ENCODE measurements at places on chromosomes 7 and 10. TPM values are rescaled to one million over a fixed set of nuclear protein-coding genes. Genes with fewer than 3 reads are reported as not detected.

GRCh38 chr7:86790383-86790782 lies 146.7 kb downstream of the GRM3 start:
- DNase-seq: no peak

GRCh38 chr7:139669106-139670061 lies 108.4 kb downstream of the HIPK2 start:
- DNase-seq: no peak

GRCh38 chr7:132169730-132170129 lies 406.5 kb downstream of the PLXNA4 start:
- no peak for DNase-seq

DNA sequence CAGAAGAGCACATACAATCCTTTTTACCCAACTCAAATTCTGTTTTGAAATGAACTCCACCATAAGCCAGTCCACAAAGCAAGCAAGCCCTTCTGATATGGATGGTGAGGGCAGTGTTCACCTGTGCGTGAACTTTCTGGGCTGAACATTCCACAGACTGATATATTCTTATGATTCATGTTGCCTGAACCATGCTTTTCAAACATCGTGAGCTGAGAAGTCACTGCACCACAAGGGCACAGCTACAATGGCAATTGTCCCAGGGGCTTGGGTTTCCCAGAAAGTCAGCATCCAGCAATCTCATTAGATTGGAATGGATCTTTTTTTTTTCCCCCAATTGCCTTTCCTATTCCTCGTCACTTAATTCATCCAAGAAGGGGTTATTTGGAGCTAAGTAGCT lies 86.9 kb upstream of the ZNF438 start:
- no peak for DNase-seq

DNA sequence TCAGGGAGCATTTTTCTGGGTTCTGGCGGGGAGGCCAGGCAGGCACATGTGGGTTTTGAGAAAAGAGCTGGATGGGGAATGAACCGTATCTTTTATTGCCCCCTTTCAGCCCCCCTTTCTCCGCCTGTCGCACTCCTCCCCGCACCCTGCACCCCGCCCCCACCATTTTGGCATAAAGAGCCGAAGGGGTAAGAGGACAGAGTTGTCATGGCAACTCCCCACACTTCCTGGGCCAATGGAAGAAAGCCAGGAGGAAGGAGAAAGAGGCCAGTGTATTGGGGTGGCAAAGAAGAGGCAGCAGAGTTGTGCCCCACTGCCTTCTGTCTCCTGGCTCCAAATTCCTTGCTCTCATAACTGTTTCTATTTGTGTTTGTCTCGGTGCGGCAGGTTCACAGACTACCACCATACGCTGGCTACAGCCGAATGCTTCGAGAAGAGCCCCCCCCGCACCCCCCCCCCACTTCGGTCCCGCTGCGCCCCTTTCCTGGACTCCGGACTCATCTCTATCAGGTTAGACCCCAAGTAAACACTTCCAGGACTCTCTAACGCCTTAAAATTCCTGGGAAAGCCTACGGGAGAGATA lies 3.4 kb downstream of the KCNIP2 start:
- DNase-seq: no peak

DNA sequence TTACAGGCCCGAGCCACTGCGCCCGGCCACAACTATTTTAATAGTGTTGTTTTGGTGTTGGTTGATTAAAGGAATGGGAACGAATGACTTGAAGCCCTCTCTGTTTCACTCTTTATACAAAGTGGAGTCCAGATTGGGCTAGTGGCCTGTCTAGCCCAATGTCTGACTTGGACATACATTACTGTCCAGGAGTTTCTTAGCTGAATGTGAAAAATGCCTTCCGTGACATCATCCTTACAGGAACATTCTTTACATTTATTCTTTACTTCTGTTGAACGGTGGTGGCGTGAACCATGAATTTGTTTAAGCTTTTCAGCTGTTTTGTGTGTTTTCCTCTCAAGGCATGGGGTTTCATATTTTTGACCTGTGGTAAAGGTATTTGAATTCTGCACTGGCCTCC lies 67.9 kb downstream of the DAGLB start:
- DNase-seq: no peak

- no peak for DNase-seq
Observed at GRCh38 chr10:69340695-69341094, 62.4 kb downstream of the HK1 start.

DNA sequence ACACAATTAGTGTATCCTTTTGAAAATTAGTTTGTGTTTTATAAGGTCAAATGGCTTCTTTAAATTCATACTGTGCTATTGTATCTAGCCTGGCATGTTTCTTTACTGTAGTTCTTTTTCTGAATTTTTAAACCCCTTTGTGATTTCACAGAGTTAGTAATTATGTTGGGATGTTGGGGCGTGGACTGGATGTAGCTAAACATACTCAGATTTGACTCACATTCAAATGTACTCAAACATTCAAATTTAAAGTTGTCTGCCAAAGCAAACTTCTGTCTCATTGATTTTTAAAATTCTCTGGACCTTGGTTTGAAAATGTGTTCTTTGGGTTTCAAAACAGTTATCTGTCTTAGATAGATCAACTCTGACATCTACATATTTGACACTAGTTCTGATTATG lies 7.2 kb upstream of the NRP1 start:
- DNase-seq: no peak

GRCh38 chr10:121002586-121003205 lies 151.5 kb downstream of the WDR11 start:
- DNase-seq: no peak

- DNase-seq: no peak
Observed at GRCh38 chr7:95893484-95893883, 121.1 kb downstream of the DYNC1I1 start.

DNA sequence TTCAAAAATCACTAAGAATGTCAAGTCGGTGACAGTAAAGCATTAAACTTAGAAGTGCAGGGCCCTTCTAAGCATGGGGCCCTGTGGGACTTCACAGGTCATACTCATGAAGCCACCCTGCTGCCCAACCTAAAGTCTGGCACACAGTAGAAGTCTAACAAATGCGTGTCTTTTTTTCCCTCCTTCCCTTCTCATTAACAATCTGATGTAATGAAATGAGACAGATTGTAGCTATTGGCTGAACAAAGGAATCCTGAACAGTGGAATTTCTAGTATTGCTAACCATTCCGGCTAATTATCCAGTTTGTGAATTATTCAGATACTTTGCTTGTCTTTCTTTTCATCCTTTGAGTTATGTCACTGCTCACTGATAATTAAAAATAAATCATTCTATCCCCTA lies 369.9 kb downstream of the WDR11 start:
- no peak for DNase-seq

GRCh38 chr10:123408660-123409059 lies 254.5 kb downstream of the BUB3 start:
- DNase-seq: no peak

GRCh38 chr7:38753347-38753746 lies 122.2 kb upstream of the AMPH start:
- DNase-seq: no peak

DNA sequence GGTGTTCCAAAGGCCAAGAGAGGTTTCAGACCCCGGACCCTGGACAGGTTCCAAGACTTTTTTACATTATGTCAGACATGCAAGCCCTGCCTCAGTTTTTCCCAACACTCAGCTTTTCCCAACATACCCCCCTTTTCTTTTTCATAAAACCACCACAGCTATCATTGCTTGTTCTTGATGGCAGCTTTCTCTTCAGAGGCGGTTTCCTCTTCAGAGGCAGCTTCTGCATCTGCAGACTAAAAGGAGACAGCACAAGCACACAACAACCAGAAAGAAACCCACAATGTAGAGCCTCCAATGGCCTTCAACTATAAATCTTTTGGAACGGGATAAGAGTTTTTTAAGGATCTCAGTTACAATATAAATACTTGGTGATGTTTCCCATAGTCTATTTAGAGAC lies 19.3 kb downstream of the GIMAP6 start:
- DNase-seq: no peak

- DNase-seq: no peak
Observed at GRCh38 chr10:22486431-22486830, 141.1 kb downstream of the SPAG6 start.

- no peak for DNase-seq
Observed at GRCh38 chr7:11951909-11952308, 119.9 kb upstream of the THSD7A start.

DNA sequence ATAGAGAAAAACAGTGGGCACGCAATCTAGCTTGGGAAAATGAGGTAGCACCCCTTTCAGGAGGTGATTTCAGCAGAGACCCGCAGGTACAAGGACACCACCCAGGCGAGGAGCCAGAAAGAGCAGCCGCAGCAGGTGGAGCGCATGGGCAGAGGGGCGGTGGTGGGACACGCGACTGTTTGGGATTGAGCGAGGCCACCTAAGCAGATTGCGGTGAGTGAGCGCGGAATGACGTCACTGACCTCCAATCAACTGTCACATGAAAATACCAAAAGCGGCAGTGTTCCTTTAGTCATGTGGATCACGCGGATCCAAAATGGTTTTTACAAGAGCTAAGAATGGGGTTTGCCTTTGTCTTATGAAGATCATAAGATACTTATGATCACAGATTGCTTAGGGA lies 40.2 kb upstream of the SLC26A3 start:
- DNase-seq: no peak

- DNase-seq: no peak
Observed at GRCh38 chr7:36019538-36019937, 133.5 kb upstream of the EEPD1 start.

GRCh38 chr7:87218796-87219544 lies 562 bp downstream of the TMEM243 start:
- DNase-seq: peak; percentile 78

- no peak for DNase-seq
Observed at GRCh38 chr7:130903358-130903974, 169.5 kb upstream of the KLF14 start.

The HILPDA gene
- 26.6 TPM for polyA plus RNA-seq

The PPP1R17 gene
- not detected for polyA plus RNA-seq

The SH2D4B gene
- 0.18 TPM for polyA plus RNA-seq

The PIK3AP1 gene
- polyA plus RNA-seq: 3.0 TPM

The PSTK gene
- polyA plus RNA-seq: 10.9 TPM

The PYROXD2 gene
- polyA plus RNA-seq: 33.8 TPM

The KIF11 gene
- polyA plus RNA-seq: 36.2 TPM

The DOCK1 gene
- 70.1 TPM for polyA plus RNA-seq

The HABP2 gene
- 0.40 TPM for polyA plus RNA-seq

The ZNHIT1 gene
- polyA plus RNA-seq: 42.7 TPM

The LARP4B gene
- 42.0 TPM for polyA plus RNA-seq

The CYP26C1 gene
- 0.05 TPM for polyA plus RNA-seq

Data from right lung (tissue), 10 donors.